ENCODE measurements at places on chromosomes 2 and 18.

DNA sequence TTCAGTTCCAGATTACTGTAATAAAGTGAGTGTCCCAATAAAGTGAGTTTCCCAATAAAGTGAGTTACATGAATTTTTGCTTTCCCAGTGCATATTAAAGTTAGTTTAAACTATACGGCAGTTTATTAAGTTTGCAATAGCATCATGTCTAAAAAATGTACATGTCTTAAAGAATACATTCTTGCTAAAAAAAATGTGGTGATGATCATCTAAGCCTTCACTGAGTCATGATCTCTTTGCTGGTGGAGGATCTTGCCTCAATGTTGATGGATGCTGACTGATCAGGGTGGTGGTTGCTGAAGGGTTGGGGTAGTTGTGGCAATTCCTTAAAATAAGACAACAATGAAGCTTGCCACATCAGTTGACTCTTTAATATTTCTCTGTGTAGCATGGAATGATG lies 664.2 kb downstream of the TDRD15 start:
- no peak for DNase-seq

GRCh38 chr2:134985061-134985460 lies 62.2 kb downstream of the MAP3K19 start:
- DNase-seq: no peak

DNA sequence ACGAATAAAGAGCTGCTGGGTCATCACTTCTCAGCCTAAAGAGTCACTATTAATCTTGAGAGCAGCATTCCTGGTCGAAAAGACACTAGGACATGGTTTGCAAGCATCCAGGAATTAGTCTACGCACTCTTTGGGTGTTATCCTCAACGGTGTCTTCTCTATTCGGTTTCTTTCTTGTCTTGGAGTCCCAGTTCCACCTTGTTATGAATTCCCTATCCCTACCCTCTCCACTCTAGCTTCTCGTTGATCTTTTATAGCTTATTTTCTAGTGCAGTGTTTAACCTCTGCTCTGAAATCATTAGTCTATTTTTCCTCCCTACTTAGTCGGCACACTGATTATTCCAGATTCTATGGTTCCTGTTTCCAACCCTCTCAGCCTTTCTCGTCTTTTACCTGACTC lies 158.1 kb upstream of the LRRTM1 start:
- DNase-seq: no peak

- DNase-seq: no peak
These were observed 8.6 kb upstream of the ACYP2 start for GRCh38 chr2:54106631-54107454.

GRCh38 chr2:70978341-70979179 lies at the start of gene ANKRD53:
ANKRD53 (plus strand) TSS chr2:70978630; CDS start chr2:70978646, 16 bp downstream.
- no peak for DNase-seq

DNA sequence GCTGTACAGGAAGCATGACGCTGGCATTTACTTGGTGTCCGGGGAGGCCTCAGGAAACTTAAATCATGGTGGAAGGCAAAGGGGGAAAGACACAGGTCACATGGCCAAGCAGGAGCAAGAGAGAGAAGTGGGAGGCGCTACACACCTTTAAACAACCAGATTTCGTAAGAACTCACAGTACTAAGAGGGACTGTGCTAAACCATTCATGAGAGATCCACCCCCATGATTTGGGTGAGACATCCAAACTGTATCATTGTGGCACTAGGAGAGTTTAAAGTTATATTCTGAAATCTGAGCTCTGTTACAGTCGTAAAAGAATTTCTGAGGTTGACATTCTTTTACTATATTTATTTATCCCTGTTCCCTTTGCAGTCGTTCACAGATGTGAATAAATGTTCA lies 116.6 kb downstream of the ICA1L start:
- DNase-seq: no peak

GRCh38 chr2:142791335-142791734 lies 86.1 kb upstream of the KYNU start:
- no peak for DNase-seq

Data from GM04503 (cell line).